ENCODE measurements at places on chromosomes 4 and X. TPM values are rescaled to one million over a fixed set of nuclear protein-coding genes. Genes with fewer than 3 reads are reported as not detected.

GRCh38 chrX:71256051-71256450 is 2.1 kb upstream of the ZMYM3 start:
- peaks cover 11% of the 10 kb centered on the region for H3K4me1 ChIP-seq
- H3K36me3 ChIP-seq, result peaks cover 25% of the 10 kb centered on the region
- peak overlapping the region; percentile 70 for H3K4me3 ChIP-seq
- peak overlapping the region; percentile 76 for H3K27ac ChIP-seq
- no peak for DNase-seq
- no peaks in the 10 kb centered on the region for H3K27me3 ChIP-seq

GRCh38 chrX:11953615-11954014 is 184.7 kb upstream of the FRMPD4 start:
- no peaks in the 10 kb centered on the region for H3K27me3 ChIP-seq
- DNase-seq, result peak; percentile 49
- peak overlapping the region; percentile 95 for H3K27ac ChIP-seq
- H3K4me3 ChIP-seq, result peak overlapping the region; percentile 11
- H3K4me1 ChIP-seq, result peaks cover 22% of the 10 kb centered on the region
- H3K36me3 ChIP-seq, result peaks cover 10% of the 10 kb centered on the region

DNA sequence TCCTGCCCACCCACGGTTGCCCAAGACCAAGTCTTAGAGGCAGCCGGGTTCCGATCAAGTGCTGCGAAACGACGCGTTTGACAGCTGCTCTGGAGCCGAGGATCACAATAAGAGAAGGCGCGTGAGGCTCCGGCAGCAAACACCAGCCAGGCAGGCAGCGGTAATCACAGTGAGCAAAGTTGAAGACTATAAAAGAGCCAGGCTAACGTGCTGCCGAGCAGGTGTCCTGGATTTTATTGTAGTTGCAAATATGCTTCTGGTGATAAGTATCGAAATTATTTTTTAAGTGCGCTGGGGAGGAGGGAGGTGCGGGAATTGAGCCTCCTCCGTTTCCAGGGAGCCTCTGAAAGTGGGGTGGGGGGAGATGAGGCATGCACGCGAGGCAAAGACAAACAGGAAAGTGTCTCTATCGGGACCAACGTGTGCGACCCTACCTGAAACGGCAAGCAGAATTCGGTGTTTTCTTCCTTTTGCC is 590 bp downstream of the GABRA2 start:
- no peak overlapping the region for H3K27ac ChIP-seq
- no peak for DNase-seq
- H3K4me1 ChIP-seq, result no peaks in the 10 kb centered on the region
- no peaks in the 10 kb centered on the region for H3K36me3 ChIP-seq

- no peak for DNase-seq
- H3K27me3 ChIP-seq, result no peaks in the 10 kb centered on the region
- no peak overlapping the region for H3K27ac ChIP-seq
Observed at GRCh38 chr4:115213716-115214115, 100.3 kb upstream of the NDST4 start.

C4orf50 gene
- not detected for total RNA-seq

AKAP14 gene
- total RNA-seq, result not detected
